ENCODE measurements at places on chromosomes 4 and X.

DNA sequence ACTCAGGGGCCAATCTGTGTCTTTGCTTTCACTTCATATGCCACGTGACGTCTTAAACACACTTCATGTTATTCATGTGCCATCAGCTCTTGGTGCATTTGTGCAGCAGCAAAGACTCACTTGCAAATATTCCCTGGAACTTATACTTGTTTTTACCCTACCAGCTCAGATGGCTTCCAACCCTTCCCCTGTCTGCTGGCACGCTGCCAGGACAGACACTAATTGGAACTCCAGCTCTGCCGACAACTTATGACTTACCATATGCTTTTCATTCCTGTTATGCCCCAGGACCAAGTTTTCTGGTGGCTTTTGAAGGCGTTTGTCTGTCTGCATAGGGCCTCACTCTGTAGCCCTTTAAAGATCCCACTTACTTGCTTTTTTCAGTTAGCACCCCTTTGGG lies 261.7 kb upstream of the GNPDA2 start:
- DNase-seq = no peak

DNA sequence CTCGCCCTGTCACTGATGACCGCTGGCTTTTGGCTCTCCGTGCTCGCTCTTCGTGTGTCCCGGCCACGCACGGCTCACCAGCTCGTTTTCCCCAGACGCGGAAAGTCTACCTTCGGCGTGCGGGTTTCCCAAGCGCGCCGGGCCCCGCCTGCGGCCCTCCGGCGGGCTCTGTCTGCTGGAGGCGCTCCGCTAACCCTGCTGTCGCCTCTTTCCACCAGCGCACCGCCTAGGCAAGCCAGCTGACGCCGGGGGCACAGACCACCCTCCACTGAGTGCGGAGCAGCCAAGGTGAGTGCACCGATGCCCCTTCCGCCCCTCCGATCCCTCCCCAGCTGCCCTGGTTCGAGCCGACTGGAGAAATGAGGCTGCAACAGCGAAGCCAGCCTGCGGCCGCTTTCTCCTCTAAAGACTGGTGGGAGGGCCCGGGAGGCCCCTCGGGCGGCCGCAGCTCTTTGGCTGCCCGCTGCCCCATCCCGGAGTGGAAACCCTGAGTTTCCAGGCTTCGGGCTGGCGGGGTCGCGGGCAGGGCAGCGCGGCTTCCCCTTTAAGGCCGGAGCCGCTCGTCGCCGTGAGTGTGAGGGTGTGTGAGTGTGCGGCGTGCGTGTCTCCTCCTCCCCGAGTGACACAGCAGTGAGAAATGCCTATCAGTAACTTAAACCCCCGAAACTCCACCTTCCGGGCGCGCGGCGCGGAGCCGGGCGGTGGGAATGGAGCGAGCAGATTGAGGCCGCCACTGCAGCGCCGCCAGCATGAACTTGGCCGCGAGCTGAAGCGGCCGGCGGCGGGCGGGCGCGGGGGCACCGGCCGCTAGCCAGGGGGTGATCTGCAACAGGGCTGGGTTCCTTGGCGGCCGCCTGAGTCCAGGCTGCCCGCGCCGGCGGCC lies at the start of gene MAMLD1:
Gene MAMLD1, plus strand, starts transcription at position 719 of the 883 bp plus-strand sequence. CDS start 82,200 bp downstream, outside the sequence.
- DNase-seq = no peak

DNA sequence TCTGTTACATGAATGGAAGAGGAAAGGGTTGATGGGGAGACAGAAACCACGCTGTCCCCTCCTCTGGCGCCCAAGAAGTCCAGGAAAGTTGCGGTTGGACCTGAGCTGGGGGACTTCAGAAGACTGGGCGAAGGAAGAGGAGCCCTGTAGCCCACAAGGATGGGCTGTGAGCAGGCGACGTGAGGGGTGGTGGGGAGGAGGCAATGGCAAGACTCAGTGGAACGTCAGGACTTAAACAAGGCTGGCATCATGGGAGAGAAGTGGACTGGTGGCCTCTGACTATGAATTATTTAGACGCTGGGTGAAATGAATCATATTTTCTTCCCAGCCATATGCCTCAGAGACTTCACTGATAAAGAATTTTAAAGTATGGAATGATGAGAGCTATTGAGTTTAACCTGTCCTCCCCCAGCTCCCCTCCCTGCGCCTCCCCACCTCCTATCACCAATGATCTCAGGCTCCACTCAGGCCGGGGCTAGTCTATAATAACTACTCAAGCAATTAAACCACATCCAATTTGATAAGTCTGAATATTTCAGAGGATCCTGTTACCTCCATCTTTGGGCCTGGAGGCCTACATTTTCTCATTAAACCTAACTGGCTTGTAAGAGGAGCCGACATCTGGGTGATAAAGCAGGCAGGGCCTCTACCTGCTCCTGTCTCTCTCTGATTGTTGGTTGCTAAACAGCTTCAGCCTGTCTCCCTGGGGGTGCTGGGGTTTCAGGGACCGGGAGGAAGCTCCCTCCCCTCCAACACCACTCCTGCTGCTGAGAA lies 63.6 kb downstream of the SMIM20 start:
- no peak for DNase-seq

DNA sequence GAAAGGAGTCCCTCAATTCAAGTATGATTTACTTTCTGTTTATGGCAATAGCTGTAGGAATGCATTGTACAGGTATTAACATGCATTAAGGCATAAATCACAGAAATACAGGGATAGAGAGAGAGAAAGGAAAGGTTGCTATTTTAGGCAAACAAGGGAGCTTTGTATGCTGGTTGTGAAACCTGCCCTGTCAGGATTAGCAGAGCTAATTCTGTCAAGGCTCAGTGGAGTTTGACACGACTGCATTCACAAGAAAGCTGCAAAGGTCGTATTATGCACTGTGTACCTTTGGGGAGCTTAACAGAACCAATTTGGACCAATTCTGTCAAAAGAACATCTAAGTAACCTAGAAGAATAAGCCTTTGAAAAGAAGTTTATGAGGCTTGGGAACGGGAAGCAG lies 239.3 kb downstream of the GRIA2 start:
- DNase-seq = no peak

GRCh38 chr4:145186729-145187128 lies 6.3 kb upstream of the OTUD4 start:
- no peak for DNase-seq

DNA sequence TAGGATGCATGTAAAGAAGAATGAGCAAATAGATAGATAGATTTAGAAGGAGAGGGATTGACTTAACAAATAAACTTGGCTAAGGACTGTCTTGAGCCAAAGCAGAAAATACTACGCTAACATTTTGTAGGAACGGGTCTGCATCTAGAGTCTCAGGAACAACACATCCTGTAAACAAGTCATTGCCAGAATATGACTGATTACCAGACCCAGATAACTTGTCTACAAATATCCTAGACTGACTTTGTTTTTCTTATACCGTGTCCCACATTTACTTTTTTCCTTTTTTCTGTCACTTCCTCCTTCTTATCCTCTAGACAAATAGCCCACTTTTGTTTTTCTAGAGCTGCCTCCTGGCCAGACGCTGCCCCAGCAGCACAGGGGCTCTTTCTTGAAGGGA lies 393.6 kb downstream of the PDGFC start:
- DNase-seq = no peak

- DNase-seq = no peak
Measured at GRCh38 chr4:122764071-122764820, 31.7 kb downstream of the BBS12 start.

DNA sequence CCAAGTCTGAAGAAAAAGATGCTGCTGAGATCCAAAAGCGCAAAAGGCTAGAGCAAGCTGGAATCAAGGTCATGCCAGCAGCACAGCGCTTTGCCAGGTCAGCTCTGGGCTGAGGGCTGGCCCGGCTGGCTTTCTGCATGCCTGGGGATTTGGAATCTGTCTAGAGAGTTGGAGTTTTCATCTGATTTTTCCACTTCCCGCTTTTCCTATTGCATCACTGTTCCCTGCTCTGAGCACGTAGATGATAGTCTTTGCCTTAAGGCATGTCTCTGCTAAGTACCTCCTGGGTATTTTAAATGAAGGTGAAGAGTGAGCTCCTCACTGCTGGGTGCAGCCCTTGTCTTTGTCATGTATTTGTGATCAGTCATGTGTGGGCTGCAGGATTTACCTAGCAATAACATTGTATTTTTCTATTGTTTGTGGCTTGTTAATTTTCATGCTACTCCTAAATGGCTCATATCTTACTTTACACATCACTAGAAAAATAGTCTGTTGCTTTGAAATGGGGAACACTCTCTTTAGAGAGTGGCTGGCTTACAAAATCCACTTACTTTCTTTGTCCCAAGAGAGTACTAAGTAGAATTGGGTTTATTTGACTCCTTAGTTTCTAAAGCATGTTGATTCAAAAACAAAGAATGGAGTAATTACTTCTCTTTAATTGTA lies 82.8 kb downstream of the LIMCH1 start:
- DNase-seq = no peak

DNA sequence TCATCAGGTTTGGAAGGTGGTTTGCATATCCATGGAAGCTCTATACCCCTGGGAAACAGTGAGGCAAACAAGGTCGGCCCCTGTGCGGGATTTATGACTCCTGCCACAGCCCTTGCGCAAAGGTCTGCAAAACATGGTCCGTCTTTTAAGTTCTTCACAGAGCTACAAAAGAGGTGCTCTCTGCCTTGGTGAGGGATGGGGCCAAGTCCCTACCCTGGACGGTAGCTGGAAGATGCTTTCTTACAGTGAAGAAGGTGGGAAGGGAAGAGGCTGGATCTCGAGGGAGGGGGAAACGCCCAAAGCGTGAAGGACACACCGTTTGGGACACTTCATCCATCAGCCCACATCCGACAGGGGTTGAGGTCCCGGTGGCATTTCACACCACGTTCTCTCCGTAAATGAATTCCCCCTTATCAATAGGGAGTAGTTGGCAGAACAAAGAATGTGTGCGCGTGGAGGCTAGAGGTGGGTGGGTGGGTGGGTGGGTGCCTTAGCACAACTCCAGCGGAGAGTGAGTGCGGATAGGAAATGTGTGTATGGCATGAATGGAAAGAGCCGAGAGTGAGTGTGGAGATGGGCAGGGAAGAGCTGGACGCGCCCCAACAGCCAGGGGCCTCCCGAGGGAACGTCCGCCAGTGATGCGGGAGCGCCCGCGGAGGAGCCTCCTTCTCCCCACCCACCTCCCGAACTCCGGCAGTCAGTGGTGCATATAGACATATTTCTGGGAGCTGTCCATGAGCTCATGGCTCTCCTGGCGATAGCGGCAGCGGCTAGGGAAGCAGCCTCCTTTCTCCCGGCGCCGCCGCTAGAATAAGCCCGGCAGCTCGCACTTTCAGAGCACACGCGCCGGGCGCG lies 68.3 kb downstream of the LARP7 start:
- no peak for DNase-seq

DNA sequence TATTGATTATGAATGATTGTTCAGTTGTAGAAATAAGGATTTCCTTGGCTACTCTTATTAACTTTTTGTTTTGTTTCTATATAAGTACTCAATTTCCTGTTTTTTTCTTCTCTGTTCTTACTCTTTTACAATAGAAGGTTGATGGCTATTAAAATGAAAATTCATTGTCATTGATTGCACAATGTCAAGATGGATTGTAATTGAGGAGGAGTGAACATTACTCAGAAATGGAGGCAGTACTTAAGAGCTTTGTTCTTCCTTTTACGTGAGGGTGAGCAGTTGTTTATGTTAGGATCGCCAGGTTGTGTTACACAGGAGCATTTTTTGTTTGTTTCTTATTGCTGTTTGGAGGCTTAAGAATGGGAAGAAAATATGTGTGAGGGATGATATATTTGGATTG lies 2062.4 kb downstream of the ARAP2 start:
- no peak for DNase-seq

- no peak for DNase-seq
Measured at GRCh38 chrX:124383354-124383753, 37.0 kb downstream of the SH2D1A start.

- no peak for DNase-seq
Measured at GRCh38 chrX:24423960-24424359, 41.1 kb upstream of the PDK3 start.

DNA sequence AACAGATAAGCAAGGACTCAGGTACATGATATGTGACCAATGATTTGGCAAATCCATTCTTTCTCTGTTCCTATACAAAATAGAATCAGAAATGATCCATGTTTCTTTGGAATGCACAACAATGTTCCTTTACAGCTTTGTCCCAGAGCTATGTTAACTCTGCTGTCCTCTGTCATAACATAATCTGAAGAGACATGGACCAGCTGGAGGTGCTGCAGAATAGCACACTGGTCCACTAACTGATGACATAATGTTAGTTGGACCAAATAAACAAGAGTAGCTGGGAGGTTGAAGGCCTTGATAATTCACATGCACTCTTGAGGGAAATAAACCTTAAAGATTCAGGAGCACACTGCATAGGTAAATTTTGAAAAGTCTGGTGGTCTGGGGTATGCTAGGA lies 23.0 kb upstream of the DHX15 start:
- no peak for DNase-seq

GRCh38 chr4:161187569-161187968 lies 976.2 kb downstream of the FSTL5 start:
- no peak for DNase-seq

Measured in HT-29 (cell line).